Aorta (tissue), 5 donors: ENCODE measurements at places on chromosomes 3 and 15.
A peak's percentile ranks its signal among the peaks of the same experiment; 100 is the strongest.

- no peak for DNase-seq
Observed at GRCh38 chr3:184345317-184346144, 8.1 kb downstream of the FAM131A start.

DNA sequence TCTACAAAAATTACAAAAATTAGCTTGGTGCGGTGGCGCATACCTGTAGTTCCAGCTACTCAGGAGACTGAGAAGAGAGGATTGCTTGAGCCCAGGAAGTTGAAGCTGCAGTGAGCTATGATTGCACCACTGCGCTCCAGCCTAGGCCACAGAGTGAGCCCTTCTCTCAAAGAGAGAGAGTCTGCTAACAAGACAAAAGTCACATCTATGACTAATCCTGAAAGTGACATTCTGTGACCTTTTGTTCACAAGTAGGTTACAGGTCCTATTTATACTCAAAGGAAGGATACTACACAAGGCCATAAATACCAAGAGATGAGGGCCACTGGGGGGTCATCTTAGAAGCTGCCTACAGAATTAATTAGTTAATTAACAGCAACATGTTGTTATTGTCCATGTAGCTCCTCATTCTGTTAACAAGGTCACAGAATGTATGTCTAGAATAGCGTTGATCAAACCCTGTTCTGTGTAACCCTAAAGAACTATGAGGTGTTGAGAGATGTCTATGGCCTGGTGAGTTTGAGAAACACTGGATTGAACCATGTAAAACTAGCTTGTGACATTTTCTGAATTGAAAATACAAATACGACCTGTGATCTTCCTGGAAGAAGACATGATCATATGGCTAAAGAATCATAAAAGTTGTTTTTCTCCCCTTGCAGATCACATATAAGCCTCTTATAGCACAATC lies 97.0 kb downstream of the SAMMSON start:
- no peak for DNase-seq

DNA sequence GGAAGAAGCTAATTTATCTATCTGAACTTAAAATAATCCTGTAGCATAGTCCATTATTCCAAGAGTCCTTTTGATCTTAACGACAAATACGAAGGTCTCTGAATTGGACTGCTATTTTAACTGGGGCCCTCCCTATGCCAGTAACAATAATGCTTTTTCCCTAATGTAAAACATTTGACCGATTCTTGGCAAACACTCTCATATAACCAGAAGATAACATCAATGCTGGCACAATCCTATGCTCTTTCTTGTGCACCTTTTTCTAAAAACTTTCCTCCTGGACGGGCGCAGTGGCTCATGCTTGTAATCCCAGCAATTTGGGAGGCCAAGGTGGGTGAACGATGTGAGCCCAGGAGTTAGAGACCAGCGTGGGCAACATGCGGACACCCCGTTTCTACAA lies 3.9 kb downstream of the LRRFIP2 start:
- no peak for DNase-seq

DNA sequence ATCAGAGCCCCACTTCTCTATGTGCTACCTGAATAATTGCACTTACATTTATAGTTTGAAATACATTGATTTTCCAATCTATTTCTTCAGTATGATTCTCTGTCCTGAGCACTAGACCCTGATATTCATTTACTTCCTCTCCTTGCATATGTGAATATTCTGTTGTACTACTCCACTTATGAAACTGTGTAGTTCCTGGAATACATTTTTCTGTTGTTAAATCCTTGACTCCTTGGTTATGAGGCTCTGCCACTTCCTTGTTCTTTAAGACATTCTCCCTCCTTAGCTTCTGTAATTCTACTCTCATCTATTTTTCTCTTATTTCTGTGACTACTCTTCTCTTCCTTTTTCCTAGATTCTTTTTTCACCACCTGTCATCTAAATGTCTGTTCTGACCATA lies 12.9 kb upstream of the MGA start:
- no peak for DNase-seq

DNA sequence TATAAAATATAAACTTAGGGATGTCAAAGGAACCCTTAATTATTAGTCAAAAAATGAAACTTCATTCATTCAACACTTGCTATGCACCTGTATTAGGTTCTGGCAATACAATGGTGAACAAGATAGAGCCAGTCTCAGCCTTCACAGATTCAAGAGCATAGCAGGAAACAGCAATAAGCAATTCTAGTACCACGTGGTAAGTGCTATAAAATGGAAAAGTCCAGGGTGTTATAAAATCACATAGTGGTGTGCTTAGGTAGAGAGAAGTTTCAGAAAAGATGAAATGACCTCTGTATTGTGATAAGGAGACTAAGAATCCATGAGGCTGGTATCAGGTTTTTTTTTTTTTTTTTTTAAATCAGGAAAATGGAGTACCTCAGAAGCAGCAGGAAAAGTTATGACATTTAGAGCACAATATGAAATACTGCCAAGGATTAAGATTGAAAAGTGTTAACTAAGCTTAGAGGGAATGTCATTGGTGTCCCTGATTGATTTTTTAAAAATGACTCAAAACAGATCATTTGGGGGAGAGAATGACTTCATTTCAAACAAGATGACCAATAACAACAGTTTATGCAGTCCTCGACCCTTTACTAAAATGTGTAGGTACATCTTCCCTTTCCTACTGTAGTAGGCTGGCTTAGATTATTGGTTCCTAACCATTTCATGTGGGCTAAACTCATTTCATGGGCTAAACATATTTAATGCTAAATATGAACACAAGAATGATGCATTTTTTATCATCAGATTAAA lies 5.0 kb downstream of the TOMM70 start:
- DNase-seq: no peak

DNA sequence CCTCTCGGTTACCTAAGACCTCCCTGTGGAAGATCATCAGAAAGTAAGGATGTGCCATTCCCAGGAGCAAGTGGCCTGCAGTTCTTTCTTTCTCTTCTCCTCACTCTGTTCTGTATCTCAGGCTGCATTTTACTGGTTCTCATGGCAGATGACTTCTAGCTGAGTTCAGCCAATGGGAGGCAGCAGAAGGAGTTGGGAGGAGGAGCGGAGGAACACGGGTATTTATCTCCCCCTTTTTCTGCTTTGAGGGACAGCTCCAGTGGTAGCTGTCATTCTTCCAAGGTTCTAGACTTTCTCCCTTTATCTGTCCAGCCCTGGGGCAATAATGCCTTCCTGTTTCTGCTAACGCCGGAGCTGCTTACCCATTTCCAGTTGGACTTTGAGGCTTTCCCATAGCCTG lies 339.9 kb downstream of the NR2F2 start:
- DNase-seq: no peak

- no peak for DNase-seq
Observed at GRCh38 chr3:105828703-105829102, 40.1 kb downstream of the CBLB start.

- no peak for DNase-seq
Observed at GRCh38 chr3:144187531-144188210, 216.0 kb downstream of the DIPK2A start.

- DNase-seq: no peak
Observed at GRCh38 chr15:77017761-77018720, 23.1 kb downstream of the PSTPIP1 start.

DNA sequence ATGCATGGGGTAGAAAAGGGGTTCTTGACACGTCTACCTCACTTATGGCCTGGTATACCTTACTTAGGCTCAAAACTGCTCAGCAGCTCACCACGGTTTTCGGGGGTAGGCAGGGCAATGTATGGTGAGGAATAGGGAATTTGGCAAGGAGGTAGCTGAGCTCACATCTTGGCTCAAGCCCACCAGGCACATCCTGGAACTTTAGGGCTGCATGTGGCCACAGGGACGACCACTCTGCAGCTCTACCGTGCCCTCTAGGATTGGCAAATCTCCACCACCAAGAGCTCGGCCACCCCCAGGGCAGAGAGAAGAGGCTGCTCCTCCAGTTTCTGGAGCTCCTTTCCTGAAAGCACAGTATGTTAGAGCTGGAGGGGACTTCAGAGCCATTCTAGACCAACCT lies 69.7 kb downstream of the MRPL46 start:
- no peak for DNase-seq

DNA sequence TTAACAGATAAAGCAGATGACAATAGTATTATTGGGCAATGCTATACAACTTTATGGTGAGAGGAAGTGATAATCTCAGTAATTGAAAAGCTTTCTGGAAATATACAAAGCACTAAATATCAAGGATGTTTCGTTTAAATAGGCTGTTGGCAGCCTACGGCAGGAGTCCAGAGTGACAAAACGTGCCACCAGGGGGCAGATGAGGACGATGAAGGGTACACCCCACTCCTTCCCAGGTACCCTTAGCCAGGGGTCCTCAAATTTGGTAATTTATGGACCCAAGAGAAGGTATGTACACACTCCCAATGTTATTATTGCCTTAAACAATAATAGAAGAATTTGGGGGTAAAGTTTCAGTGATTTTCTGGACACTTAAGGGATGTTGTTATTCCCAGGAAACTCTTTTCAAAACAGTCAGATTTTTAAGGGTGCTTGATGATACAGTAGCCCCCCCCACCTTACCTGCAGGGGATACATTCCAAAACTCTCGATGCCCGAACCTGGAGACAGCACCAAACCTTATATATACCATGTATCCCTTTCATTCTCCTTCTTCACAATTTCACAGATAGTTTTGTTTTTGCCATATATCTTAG lies 1.4 kb upstream of the MAGEL2 start:
- DNase-seq: no peak

GRCh38 chr3:42079701-42080452 lies 11.3 kb upstream of the TRAK1 start:
- DNase-seq: no peak

GRCh38 chr15:31081588-31082250 lies 19.8 kb downstream of the TRPM1 start:
- no peak for DNase-seq

DNA sequence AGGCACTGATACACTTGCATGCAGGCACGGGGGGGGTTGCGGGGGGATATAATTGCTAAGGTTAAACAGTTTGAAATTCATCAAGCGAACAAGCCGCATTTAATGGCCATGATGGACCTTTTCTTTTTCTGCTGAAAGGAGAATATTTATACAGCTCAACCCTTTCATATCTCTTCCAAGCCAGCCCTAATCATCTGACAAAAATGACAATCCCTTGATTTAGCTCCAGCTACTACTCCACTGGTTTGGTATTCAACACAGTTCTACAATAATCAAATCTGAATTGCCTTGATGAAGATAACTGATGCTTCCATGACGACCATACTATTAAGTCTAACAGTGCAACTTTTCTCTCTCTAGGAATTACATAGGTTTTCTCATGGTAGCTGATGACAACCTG lies 374.9 kb downstream of the PLCL2 start:
- DNase-seq: no peak

- DNase-seq: peak; percentile 41
Observed at GRCh38 chr15:68224546-68225250, 4.8 kb downstream of the CLN6 start.

DNA sequence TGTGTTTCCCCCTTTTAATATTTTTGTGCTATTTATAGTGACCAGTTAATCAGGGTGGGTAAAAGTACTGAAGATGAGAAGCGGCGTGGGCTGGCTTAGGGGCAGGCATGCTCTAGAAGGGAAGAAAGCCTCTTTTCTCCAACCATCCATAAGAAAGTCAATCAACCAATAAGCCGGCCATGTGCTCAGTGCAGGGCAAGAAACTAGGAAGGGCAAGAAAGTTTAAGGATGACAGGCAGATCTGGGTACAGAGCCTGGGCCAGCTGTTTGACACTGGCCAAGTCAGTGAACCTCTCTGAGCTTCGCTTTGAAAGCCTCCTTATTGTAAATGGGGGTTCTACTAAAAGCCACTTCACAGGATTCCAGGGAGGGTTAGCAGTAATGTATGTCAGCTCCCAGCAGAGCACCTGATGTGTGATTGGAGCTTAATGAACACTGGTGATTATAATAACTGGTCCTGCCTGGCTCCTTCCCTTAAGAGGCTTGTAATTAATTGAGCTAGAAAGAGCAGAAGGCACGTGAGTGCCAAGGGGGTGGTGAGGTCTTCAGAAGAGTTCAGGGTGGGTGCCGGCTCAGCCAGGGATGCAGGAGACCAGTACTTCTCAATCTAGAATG lies 5.7 kb upstream of the CHRNA3 start:
- no peak for DNase-seq

- no peak for DNase-seq
Observed at GRCh38 chr3:21909096-21909495, 158.1 kb upstream of the ZNF385D start.

DNA sequence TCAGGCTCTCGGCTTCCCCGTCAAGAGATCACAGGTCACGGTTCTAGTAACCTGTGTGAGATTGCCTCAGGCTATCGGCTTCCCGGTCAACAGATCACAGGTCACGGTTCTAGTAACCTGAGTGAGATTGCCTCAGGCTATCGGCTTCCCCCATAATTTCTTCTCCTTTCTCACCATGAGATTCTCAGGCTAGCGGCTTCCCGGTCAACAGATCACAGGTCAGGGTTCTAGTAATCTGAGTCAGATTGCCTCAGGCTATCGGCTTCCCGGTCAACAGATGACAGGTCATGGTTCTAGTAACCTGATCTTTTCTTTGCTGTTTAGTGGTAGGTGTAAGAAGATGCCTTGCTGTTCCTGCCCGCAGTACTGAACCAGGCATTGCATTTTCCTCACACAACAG lies 418.2 kb upstream of the ZNF717 start:
- no peak for DNase-seq

GRCh38 chr3:120137548-120137947 lies 43.3 kb upstream of the GSK3B start:
- DNase-seq: no peak
